ENCODE measurements at places on chromosomes 12 and 14.

DNA sequence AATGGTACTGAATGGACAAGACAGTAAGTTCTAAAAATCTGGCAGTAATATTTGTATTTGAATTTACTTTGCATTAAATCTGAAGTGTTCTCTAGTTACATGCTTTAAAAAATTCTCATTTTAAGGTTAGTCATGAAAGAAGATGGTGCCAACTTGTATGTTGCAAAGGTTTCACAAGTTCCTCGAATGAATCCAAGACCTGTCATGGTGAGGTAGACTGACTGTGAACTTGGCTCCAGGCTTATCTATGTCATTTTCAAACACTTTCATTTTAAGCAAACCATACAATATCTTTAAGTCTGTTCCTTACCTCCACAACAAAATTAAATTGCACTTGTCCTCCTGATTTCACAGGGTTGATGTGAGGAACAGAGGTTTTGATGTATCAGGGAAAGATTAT is 23.4 kb downstream of the CLEC2D start:
- no peak for DNase-seq

- no peak for DNase-seq
Observed at GRCh38 chr12:109191621-109192250, 75.3 kb downstream of the ACACB start.

GRCh38 chr14:101400830-101401229 is 160.5 kb upstream of the DIO3 start:
- no peak for DNase-seq

- no peak for DNase-seq
Observed at GRCh38 chr12:131089531-131090273, 136.0 kb downstream of the ADGRD1 start.

DNA sequence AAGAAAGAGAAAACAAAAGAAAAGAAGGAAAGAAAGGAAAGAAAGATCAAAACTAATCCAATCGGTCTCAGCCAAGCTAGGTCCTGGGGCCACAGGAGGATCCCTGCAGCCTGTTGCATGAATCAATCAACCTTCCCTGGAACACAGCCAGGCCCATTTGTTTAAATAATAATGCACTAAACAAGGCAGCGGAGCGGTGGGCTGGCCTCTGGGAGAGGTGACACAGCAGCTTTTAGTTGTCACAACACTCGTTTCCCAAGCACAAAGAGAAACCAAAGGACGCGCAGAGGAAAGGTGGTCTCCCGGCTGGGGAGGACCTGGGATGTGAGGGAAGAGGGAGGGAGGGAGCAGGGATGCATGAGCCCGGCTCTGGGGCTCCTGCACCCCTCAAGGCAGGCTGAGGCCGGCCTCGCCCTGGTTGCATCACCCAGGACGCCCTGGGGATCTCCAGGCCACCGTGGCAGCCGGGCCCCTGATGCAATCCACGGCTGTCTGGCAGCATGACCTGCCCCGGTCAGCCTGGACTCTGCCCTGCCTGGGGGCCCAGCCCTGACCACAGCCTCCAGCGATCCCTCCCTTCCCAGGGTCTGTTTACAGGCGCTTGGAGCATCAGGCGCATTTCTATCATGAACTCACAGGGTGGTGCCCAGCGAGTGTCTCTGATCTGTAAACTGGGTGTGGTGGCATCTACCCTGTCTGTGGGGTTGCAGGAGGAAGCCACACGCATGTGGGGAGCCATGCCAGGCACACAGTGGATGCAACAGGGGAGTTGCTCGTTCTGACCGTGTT is 32.5 kb downstream of the MMP17 start:
- no peak for DNase-seq

DNA sequence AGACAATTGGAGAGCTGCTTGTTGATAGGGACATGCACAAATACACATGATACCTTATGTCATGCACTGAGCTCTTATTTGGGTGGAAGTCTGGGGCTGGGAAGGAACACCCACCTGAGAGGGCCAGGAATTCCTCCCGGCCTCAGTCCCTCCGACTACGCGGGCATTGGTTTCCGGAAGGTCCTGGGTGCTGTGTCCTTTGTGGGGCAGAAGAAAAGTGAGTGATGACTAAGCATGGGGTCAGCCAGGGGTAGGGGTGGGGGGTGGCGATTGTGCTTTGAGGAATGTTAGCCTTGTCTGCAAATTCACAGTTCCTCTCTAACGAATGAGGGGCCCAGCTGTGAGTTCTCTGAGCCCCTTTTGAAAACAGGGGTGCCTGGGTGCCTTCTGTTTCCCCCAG is 798 bp downstream of the CELA1 start:
- DNase-seq = no peak

DNA sequence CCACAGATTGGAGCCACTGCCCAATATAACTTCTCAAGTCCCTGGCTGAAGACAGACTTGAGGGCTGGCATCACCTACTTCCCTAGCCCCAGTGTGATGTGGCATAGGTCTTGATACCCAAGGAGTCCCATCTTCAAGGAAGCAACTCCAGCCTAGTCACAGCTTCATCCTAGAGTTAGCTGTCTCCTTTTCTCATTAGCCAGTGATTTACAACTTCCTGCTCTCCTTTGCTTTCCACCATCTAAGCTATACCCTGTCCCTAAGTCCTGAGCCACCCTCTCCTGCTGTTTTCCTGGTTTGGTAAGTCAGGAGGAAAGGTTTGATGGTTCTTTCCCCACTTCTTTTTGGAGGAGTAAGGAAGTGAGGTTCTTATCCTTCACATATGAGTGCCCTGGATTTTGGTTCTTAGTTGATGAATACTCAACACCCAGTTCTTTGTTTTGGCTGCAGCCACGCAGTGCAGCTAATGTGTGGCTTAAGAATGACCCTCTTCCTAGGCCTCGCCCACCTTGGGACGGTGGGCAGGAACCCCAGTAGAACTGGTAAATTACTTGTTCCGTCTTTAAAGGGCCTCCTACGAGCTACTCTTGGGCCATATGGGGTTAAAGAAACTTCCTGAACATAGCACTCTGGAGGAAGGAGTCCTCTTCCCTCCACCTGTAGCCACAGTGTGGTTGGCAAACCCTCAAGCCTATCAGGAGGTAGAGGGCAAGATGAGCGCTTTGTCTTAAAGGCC is 3.9 kb upstream of the GPX2 start:
- no peak for DNase-seq

DNA sequence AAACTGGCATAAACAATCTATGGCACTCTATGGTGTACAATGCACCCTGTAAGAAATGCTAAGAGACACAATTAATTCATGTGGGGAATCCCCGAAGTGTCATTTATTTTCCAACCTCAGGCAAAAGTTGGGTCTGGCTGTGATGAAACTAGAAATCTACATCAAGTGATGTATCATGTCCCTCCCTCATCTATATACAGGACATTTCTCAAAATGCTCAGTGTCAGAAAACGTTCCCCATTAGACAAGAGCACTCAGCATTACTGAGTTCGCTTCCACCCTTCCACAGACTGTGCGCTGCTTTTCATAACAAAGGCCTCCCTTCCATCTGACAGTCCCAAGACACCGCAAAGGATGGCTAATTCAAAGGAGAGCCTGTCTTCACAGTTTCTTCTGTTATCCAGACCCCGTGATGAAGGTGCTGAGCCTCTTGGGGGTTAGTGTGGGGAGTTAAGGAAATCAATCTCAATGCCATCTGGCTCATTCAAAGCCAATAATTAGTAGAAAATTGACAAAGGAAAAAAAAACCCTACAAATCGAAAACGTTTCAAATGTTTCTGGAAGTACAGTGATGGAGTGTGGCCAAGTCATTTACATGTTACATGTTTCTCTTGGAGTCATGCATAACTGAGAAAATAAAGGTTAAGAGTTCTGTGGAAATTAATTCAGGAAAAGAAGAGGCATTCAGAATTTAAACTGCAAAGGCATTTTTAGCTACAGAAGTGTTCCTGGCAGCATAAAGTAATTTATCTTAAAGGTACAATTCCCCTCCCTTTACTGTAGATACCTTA is 7.5 kb downstream of the CCDC88C start:
- DNase-seq = no peak

GRCh38 chr12:40226705-40227104 is 1.9 kb downstream of the LRRK2 start:
- no peak for DNase-seq

DNA sequence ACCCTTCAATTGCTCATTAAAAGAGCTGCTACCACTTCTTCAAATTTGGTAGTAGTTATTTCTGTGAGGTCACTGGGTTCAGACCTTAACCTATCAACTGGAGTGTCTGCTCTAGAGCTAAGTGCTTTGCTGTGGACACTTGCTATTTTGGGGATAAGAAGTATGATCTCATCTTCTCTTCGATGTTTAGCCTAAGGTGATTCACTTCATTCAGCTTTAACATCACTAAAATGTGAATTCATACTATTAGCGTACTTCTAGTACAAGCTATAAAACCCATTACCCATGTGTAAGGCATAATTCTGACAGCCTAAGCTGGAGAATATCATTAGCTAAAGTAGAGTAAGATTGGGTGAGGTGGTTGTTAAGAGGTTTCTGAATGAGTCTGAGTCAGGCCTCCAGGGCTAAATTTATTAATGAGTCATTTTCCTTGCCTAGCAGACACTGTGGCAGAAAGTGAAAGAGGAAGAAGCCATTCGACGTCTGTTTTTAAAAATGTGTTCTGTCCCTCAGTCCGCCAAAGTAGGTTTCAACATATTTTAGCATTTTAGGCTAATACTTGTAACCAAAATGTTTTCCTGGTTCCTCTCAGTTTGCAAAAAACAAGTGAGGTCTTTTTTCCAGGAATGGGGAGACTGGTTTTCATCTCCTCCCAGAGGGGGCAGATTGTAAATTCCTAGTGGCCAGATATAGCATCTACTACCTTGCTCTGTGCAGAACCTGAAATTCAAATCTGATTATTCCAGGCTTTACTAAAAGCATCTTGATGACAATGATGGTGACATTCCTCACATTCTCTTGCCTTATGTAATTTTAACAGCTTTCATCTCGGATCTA is 103.6 kb downstream of the SSPN start:
- no peak for DNase-seq

DNA sequence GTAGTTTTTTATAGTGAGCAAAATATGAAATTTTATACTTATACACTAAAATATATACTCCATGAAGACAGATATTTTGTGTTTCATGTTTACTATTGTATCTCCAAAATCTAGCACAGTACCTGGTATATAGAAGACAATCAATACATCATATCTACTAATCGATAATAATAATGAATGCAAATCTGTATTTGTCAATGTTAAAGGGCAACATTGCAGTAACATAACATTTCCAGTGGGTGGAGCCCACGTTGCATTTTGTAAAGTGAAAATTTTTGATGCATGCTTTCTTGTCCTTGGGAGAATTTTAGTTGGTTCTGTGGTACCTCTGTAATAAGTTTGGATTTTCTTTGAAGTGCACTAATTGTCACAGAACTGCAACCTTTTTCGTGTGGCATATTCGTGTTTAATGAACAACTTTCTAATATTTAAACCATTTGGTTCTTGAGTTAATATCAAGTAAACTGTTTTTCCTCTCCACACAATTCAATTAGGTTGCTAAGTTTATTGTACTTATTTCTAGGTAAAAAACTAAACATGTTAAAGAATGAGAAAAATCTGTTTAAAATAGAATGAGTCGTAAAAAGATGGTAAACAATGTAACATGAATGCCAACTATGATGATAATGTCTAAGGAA is 47.4 kb downstream of the AVPR1A start:
- no peak for DNase-seq

GRCh38 chr12:40819436-40820108 is 127.3 kb downstream of the CNTN1 start:
- no peak for DNase-seq

DNA sequence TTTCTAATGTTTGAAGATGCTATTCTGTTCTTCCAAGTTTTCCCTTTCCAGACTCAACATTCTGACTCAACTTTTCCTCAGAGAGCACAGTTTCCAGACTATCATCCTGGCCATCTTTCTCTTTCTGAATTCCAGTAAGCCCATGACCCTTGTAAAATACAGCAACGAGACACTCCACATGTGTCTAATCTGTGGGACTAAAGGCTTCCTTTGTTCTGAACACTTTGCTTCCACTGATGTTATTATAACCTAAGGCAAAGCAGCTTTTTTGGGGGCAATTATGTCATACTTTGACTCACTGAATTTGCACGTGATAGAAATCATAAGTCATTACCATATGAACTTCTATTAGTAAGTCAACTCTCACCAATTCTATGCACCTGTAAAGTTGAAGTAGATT is 6.3 kb upstream of the ART4 start:
- no peak for DNase-seq

DNA sequence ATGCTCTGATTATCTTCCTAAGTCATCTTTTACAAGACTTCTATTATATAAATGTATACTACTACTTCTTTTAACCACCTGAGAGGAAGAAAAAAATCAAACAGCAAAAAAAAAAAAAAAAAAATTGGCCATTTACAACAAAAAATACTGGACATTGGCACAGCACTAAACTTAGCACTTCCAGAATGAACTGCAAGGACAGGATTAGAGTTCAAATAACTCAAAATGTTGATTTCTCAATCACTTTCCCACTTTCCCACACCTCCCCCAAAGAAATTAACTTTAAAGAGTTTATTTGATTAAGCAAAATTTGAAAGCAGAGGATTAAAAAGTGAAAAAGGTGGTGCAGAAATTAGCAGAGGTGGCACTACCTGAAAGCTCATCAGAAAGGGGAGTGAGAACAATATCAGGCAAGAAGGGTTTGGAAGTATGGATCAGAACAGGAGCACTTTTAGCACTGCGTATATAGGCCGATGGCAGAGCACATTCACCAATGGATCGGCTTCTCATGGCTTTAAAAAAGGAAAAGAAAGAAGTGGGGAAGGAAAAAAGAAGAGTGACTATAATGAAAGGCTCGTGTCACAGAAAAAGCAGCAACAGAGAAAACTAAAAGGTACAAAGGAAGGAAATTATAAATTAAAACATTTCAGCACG is 109.2 kb downstream of the RALGAPA1 start:
- DNase-seq = no peak

- DNase-seq = no peak
Observed at GRCh38 chr14:99756796-99757195, 36.4 kb upstream of the EML1 start.

DNA sequence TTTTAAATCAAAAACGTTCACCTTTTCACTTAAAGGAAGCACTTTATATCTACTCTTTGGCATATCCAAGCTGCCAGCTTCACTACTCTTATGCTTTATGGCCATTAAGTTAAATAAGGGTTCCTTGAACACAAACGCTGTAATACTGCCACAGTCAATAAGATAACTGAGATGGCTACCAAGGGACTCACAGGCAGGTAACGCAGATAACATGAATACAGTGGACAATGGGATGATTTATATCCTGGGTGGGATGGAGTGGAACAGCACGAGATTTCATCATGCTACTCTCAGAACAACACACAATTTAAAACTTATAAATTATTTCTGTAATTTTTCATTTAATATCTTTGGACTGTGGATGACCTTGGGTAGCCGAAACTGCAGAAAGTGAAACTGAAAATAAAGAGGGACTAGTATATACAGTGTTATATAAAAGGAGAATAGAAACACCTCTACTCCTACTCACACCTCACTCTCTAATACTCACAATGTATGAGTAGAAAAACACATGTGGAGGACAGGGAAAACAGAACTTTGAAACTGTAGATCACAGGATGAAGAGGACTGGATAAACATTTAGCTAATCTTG is 367.3 kb downstream of the C12orf50 start:
- DNase-seq = no peak

GRCh38 chr12:19659501-19659900 is 220.2 kb downstream of the AEBP2 start:
- no peak for DNase-seq

- DNase-seq = no peak
Observed at GRCh38 chr12:113248842-113249435, 27.7 kb downstream of the TPCN1 start.

Data from stimulated activated CD4-positive, alpha-beta T cell treated with anti-CD3 and anti-CD28 coated beads, Interleukin-1b, Interleukin-23, amount 100 ng/mL, for 1 hour (primary cell).